Hypothalamus (tissue), 51 donors: ENCODE measurements at places on chromosomes 5 and 9.
A peak's percentile ranks its signal among the peaks of the same experiment; 100 is the strongest.

DNA sequence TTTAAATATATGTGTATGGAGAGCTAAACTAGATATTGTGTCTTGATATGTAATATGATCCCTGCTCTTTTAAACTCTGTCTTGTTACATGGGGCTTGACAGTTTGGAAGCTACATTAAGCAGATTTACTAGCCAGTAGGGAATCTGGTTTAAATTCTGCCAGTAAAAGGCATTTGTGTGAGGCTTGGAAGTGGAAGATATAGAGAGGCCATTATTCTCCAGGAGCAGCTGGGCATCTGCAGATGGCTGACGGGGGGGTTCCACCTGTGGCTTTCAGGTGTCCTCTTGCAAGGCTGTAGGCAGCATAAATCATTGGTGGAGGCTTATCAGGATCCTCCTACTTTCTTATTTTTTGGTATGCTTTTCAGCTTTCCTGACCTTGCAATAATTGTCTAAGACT lies 179.1 kb upstream of the FBXL7 start:
- DNase-seq, result peak; percentile 28

DNA sequence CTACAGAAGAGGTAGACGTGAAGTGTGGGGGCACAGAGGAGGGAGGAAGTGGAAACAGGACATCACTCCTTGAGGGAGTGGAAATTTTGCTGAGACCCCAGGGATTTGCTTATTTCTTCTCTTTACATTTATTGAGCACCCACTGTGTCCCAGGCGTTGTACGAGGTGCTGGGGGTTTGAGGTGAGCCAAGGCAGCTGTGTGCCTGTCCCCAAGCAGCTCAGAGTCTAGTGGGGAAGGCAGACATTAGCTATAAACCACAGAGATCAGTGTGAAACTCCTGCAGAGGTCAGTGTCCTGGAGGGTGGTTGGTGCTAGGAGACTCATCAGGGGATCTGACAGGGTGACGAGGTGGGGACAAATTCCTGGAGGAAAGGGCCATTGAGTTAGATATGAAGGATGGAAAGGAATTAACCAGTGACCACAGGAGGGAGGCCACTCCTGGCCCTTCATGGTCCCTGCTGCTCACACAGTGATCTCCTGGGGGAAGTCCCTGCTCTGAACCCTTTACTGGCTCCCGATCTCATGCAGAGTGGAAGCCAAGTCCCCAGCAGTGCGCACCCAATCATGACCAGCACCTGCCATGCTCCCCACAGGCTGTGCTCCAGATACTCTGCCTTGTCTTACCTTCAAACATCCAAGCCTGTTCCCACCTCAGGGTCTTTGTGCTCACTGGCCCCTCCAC lies 3.4 kb upstream of the CXCL14 start:
- no peak for DNase-seq

- no peak for DNase-seq
These were observed 8.7 kb upstream of the SEMA6A start for GRCh38 chr5:116583085-116583861.

GRCh38 chr9:135729480-135729879 lies 27.5 kb downstream of the KCNT1 start:
- DNase-seq, result no peak

GRCh38 chr5:154077696-154078095 lies 38.9 kb downstream of the MFAP3 start:
- DNase-seq, result no peak

DNA sequence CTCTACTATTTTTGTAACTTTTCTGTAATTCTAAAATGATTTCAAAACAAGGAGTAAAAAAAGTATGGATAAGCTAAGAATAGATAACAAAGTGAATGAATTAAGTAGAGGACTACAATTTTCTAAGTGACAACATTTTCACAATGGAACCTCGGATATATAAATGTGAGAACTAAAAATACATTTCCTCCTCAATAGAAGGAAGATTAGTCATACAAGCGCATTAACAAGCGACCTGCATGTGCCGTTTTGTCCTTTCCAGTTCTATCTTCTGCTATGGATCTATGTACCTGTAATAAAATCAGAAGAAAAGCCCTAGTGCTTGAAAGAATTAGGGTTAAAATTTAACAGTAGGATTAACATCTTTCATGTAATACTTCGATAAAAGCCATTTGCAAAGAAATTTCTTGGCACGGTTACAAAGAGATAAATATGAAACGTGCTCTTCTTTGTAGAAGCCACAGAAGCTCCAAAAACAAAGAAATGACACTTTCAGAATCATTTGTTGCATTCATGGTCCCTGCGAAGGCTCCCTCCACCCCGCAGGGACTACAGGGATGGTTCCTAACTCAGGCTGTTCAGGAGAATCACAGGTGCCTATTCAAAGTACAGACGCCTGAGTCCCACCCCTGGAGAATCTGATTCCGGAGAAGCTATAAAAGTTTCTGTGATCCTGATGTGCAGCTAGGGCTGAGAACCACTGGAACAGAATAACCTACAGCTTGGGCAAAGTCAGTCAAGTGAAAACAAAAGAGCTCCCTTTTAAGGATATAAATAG lies 216.6 kb upstream of the EFNA5 start:
- no peak for DNase-seq

- no peak for DNase-seq
These were observed 20.3 kb upstream of the THG1L start for GRCh38 chr5:157710882-157711281.

- DNase-seq, result no peak
These were observed 571 bp upstream of the MARCHF11 start for GRCh38 chr5:16179936-16180788.

- DNase-seq, result no peak
These were observed 468.2 kb upstream of the KIF2A start for GRCh38 chr5:61837788-61838187.

DNA sequence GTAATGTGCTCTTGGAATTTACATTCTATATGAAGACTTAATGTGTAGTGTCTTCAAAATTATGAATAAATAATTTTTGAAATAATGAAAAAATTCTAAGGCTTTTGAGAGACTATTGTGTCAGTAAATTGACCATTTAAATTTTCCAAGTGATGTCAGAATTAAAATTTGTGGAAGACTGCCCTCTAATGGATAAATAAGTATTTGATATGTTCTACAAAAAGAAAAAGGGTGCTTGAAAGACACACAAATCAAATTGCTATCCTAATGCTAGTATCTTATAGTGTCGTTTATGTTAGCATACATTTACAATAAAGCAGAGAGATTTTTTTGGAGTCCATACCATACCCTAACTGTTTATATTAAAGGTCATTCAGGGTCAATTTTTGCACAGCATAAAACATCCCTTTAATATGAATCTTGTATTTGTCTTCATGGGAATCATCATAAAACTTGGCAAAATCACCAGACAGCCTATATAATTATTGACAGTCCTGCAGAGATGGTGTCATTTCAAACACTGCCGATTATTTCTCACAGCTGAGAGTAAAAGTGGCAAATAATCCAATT lies 120.8 kb upstream of the SLC27A6 start:
- DNase-seq, result no peak

GRCh38 chr5:172690258-172691075 lies 49.4 kb downstream of the NEURL1B start:
- peak; percentile 11 for DNase-seq

- DNase-seq, result no peak
These were observed 170.7 kb downstream of the MAPKAP1 start for GRCh38 chr9:125536167-125536772.

GRCh38 chr5:52887066-52887465 lies 99.3 kb downstream of the ITGA1 start:
- DNase-seq, result no peak

DNA sequence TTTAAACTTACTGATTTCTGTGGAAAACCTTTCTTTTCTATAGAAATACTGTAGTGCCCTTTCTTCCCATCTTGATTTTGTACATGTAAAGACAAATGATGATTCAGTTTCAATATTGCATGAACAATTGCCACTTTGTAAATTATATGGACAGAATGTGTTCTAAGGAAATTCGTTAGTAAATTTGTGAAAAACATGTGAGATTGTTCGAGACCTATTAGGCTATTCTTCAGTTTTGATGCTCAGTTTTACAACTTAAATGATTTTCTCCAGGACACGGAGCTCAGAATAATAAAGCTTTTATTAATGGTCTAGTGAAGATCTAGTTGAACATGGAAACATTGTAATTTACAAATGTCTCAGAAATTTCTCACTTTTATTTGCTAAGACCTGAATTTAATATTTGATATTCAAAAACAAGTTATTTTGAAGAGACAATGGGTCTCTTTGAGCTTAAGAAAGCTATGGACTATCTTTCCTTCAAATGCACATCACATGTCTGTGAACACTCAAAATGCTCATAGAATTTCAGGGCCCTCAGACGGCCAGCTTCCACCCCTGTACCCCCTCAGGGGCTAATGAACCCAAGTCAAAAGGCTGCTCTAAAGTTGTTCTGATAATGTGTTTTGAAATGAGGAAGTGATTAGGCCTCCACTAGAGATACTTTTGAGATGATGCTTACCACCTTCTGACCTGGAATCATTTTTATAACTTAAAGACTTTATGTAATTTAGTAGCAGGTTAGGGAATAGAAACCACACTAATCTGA lies 54.1 kb upstream of the FSD1L start:
- no peak for DNase-seq

DNA sequence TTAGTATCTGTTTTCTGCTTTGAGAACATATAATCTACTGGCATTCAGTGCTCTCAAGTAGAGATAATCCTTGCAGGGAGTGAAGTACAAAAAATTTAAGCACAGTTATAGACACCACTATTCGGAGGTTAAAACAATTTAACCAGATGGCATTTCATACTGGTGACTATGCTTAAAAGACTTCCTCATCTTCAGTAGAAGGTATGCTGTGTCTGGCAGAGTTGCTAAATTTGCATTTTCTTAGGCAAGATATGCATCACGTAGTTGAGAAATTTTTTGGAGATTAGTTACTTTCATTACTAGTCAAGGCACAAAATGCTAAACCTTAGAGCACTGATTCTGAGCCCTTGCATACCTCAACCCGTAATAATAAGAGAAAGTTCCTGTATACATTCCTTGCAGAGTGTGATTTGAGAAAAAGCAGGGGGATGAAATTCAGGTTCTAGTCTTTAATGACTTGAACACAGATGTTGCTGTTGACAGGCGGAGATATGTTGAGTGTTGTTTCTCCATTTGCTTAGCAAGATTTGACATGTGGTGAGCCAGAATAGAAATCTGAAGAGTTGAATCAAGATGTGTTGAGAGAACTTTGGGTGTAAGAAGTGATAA lies 70.8 kb upstream of the STARD4 start:
- no peak for DNase-seq

- DNase-seq, result no peak
These were observed 761 bp upstream of the DNAJC25 start for GRCh38 chr9:111630182-111630963.

- DNase-seq, result no peak
These were observed 180.0 kb upstream of the RGMB start for GRCh38 chr5:98593418-98593817.

GRCh38 chr5:160198841-160199409 lies 30.4 kb upstream of the FABP6 start:
- no peak for DNase-seq

- DNase-seq, result no peak
These were observed 76.6 kb upstream of the NR4A3 start for GRCh38 chr9:99745085-99745484.

DNA sequence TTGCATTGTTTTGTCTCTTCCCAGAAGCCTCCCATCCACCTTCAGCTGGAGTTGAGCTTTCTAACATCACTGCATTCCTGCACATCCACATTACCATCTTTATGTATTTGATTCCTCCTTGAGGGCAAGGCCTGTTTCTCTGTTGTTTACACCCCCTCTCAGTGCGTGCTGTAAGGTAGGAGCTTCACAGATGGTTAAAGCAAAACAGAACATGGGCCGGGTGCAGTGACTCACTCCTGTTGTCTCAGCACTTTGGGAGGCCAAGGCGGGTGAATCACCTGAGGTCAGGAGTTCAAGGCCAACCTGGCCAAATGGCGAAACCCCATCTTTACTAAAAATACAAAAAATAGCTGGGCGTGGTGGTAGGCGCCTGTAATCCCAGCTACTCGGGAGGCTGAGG lies 110.9 kb downstream of the KCNIP1 start:
- no peak for DNase-seq

GRCh38 chr5:91170266-91170665 lies 212.9 kb downstream of the ARRDC3 start:
- no peak for DNase-seq

DNA sequence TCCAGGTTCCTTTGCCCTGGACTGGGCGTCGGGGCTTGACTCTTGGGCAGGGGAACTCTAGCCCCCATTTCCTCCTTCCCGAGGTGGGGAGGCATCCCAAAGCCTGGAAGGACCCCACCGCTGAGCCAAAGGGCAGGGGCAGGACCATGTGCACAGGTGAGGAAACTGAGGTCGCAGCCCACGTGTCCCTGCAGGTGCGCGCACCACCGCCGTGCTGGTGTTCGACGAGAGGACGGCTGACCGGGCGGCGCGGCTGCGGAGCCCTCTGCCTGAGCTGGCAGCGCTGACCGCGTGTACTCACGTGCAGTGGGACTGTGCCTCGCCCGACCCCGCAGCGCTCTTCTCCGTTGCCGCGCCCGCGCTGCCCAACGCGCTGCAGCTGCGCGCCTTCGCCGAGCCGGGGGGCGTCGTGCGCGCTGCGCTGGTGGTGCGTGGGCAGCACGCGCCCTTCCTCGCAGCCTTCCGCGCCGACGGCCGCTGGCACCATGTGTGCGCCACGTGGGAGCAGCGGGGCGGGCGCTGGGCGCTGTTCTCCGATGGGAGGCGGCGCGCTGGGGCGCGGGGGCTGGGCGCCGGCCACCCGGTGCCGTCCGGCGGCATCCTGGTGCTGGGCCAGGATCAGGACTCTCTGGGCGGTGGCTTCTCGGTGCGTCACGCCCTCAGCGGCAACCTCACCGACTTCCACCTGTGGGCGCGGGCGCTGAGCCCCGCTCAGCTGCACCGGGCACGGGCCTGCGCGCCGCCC lies 2.8 kb downstream of the ADGRD2 start:
- DNase-seq, result no peak

DNA sequence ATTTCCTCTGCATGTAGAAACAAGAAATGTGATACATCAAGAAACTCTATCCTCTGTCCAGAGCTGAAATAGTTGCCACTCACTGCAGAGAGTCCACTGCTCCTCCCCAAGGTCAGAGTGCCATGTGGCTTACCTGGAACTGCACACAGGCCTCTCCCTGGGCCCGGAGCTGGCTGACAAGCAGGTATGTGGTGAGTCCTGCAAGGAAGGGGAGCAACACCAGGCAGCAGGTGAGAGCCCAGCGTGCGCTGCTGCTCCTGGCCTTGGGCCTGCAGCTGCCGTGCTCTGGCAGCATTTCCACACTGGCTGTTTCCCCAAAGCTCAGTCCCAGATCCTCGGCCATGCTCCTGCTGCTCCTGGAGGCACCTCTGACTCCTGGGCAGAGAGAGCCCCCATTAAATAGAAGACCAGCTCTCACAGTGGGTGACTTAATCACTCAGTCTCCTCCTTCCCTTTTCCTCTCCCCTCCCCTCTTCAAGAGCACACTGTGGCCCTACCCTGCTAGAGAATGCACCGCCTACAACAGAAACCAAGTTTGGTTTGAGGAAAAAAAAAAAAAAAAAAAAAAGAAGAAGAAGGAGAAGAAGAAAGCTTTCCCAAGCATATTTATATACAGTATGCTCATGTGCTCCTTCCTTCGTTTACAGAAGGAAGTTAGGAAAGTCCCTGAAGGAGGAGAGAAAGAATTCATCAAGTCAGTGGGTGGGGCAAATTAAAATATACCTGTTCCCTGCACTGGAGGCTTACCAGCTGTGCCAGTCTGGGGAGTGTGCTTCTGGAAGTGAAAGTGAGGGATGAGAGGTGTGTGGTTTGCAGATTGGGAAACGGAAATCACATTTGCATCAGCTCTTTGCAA lies at the start of gene TNFSF15:
TSS of gene TNFSF15 (minus strand) at position 370 of the 856 bp plus-strand sequence. CDS start at position 343, 27 bp downstream.
- no peak for DNase-seq

- no peak for DNase-seq
These were observed 632 bp downstream of the UBAP1 start for GRCh38 chr9:34179213-34180136.
